ENCODE measurements at places on chromosomes 7 and 10.

- no peak for DNase-seq
Measured at GRCh38 chr7:155154586-155154985, 84.5 kb downstream of the HTR5A start.

GRCh38 chr7:16431646-16432424, 10.5 kb upstream of the CRPPA start:
- DNase-seq, result peak; percentile 38

GRCh38 chr7:123120286-123120685, 79.5 kb downstream of the SLC13A1 start:
- no peak for DNase-seq

- DNase-seq, result no peak
Measured at GRCh38 chr10:125137601-125138438, 22.5 kb downstream of the CTBP2 start.

DNA sequence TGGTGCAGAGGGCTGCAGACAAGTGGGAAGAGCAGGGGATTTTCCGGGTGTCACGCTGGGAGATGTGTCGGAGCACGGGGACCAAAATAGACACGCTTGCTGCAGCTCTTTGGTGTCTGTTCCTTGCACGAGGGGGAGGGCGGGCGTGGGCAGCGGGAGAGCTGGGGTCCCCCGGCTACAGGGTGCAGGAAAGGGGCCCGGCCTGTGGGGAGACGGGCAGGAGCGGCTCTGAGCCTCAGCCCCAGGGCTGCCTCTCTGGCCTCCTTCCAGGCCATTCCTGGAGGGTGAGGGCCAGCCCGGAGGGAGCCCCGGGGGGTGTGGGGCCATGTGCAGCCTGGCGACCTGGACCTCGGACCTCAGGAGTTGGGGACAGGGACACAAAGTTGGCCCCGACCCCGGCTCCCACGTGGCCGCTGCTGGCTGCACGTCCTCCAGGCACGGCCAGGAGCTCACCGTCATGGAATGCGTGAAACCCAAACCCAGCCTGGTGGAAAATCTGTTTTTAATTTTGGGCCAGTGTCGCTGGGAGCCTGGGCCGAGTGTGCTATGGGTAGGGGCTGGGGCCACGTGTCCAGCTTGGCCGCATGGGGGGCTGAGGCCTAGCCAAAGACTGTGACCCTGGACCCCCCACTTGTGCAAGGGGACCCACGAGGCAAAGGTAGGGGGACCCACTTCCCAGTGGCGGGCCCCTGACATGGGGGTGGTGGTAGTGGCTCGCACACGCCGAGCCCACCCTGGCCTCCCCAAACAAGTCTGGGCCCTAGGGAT, 6.6 kb downstream of the TTYH3 start:
- no peak for DNase-seq

- no peak for DNase-seq
Measured at GRCh38 chr10:27247441-27247840, 6.8 kb upstream of the ACBD5 start.

GRCh38 chr10:110456523-110457091, 41.1 kb upstream of the DUSP5 start:
- DNase-seq, result no peak

GRCh38 chr7:16779051-16779450, 25.5 kb downstream of the TSPAN13 start:
- no peak for DNase-seq

DNA sequence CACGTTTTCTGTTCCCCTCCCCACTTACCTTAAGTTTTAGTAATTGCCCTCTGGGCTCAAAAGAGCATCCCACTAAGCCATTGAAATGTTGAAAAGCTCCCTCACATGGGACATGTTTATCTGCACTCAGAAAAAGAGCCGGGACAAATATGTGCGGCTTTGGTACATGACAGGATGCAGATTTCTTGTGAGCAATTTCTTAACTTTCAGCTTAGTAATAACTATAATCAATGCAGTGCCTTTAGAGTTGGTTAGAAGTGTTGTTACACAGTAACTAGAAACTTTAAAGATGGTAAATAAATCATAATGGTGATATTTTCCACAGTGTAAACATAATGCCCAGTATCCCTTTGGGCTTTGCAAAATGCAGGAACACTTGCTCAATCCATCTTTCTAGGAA, 89.2 kb downstream of the ZNF365 start:
- DNase-seq, result no peak

GRCh38 chr7:112202816-112203215, 3.4 kb downstream of the DOCK4 start:
- DNase-seq, result no peak

DNA sequence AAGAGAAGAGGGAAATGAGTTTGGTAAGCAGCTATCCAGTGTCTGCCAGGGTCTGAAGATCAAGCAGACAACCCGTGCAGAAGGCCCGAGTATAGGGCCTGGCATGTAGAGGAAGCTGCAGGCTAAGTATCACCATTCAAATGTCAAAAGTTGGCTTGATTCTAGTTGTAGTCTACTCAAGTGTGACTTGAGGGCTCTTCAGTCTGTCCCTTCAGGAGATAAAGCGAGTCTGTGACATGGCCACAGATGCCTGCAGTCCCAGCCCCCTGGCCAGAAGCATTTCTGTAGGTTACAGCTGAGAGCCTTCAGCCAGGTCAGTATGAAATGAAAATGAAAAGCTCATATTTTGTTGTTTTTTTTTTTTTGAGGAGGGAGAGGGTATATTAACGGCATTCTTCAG, 97.8 kb upstream of the EEPD1 start:
- no peak for DNase-seq

GRCh38 chr10:28242555-28243204, 60.2 kb downstream of the MPP7 start:
- DNase-seq, result no peak

GRCh38 chr7:17554341-17555015, 256.0 kb downstream of the AHR start:
- DNase-seq, result no peak

GRCh38 chr7:66727058-66727457, 13.5 kb upstream of the RABGEF1 start:
- no peak for DNase-seq

- no peak for DNase-seq
Measured at GRCh38 chr10:67433276-67433675, 262.7 kb downstream of the CTNNA3 start.

DNA sequence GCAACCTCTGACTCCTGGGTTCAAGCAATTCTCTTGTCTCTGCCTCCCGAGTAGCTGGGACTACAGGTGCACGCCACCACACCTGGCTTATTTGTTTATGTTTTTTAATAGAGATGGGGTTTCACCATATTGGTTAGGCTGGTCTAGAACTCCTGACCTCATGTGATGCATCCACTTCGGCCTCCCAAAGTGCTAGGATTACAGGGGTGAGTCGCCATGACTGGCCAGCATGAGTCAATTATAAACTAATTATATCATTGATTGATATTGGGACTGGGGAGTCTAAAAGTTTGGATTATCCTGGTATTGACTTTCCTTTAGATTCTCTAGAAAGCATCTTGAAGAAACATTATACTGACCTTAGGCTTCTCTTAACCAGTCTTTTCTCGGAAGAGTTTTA, 73.9 kb upstream of the CCNY start:
- DNase-seq, result no peak

Data from endothelial cell (in vitro differentiated cells).